ENCODE measurements at places on chromosomes 16 and 17.

DNA sequence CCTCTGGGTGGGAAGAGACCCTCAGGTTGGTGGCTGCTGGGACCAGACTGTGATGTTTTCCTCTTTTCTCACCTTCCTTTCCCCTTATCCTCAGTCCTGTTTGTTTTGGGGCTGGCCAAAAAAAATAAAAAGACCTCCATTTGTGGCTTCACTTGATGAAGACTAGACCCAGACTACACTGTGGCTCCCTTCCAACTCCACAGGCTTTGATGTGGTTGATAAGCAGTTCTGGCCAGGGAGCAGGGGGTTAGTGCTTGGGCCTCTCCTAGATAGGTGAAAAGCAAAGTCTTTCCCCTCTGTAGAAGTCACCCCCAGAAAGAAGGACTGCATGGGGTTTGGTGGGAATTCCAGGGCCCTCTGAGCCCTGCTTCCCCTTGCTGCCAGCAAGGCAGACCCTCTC lies 11.2 kb upstream of the ADAM11 start:
- DNase-seq, result no peak

DNA sequence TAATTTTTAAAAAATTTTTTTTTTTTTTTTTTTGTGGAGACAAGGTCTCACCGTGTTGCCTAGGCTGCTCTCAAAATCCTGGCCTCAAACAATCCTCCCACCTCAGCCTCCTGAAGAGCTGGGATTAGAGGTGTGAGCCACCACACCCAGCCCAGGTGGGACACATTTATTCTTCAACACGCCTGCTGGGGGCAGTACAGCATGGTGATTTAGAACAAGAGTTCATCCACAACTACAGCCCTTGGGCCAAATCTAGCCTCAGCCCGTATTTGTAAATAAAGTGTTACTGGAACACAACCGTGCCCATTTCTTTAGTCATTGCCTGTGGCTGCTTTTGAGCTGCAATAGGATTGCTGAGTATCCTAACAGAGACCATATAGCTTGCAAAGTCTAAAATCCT lies 92.8 kb downstream of the KATNIP start:
- DNase-seq, result no peak

- no peak for DNase-seq
Observed at GRCh38 chr17:40399185-40399584, 18.5 kb downstream of the TOP2A start.

DNA sequence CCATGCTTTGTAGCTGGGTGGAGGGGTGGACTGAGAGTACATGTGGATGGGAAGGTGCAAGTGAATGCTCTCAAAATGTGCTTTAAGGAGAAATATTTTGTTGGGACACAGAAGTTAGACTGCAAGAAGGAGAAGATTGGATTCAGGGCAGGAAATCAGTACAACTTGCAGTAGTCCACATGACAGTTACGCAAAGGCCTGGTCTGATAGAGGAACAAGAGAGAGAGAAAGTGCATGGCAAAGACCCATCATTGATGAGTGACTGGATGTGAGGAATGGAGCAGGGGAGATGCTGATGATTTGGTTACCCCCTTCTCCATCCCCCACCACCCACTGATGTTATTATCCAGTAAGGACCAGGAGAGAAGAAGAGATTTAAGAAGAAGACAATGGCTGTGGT lies 472.8 kb downstream of the MAF start:
- no peak for DNase-seq

DNA sequence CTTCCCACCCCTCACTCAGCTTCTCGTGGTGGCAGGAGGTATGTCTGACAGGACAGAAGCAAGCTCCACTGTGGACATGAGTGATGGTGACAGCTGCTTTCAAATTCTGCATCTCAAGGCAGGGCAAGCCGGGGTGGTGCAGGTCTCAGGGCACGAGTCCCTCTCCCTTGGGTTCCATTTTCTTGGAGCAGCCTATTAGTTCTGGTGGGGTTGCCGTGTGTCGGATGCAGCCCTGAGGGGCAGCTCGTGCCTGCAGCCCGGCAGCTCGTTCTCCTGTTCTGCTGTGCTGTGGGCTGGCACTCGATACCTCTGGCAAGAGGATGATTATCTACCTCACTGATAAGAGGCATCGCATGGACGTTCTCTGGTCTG lies 16.5 kb upstream of the CLEC18C start:
- DNase-seq, result no peak

- no peak for DNase-seq
Observed at GRCh38 chr16:16868727-16869126, 489.8 kb downstream of the NPIPA7 start.

- no peak for DNase-seq
Observed at GRCh38 chr16:22945361-22945760, 131.4 kb downstream of the HS3ST2 start.

DNA sequence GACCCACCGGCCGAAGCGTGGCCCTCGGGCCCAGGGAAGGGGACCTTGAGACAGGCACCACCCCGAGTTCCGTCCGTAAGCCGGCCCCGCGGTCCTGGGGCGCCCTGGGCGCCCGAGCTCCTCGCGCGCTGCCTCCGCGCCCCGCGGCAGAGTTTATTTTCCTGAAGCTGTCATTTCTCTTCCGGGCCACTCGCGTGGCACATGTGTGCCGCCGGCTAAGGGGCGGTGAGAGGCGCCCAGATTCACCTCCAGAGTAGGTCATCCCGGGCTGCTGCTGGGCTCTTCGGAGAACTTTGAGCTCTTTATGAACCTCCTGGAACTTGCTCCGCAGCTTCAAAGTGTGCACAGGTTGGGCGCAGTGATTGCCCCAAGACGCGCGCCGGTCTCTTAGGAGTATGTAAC lies 489 bp downstream of the ZC3H18 start:
- DNase-seq, result peak; percentile 53

- DNase-seq, result no peak
Observed at GRCh38 chr17:1529863-1530262, 13.5 kb upstream of the INPP5K start.

- DNase-seq, result no peak
Observed at GRCh38 chr17:50359998-50360461, 13.0 kb downstream of the MRPL27 start.

GRCh38 chr16:86050591-86051367 lies 151.8 kb downstream of the IRF8 start:
- no peak for DNase-seq

DNA sequence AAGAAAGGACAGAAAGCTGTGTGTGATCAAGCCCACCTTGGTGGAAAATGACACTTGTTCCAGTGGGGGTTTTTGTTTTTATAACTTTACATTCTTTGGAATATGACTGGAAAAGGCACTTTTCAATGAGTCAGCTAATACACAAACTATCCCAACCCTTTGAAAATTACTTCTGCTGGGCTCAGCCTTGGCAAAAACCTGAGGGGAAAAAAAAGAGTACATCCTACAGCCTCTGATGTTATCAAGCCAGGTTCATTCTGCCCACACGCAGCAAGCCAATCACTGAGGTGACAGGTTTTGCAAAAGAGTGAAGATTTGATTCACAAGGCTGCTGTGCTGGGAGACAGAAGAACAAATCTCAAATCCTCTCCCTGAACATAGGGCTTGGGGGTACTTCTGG lies 484.5 kb upstream of the ERCC4 start:
- no peak for DNase-seq

GRCh38 chr17:69593716-69594115 lies 179.2 kb downstream of the MAP2K6 start:
- no peak for DNase-seq

- DNase-seq, result peak; percentile 0
Observed at GRCh38 chr17:50947782-50948543, 81.8 kb upstream of the TOB1 start.

- DNase-seq, result no peak
Observed at GRCh38 chr16:48000622-48001021, 155.2 kb downstream of the ABCC12 start.

- no peak for DNase-seq
Observed at GRCh38 chr17:27621942-27622559, 8.9 kb upstream of the LGALS9 start.

DNA sequence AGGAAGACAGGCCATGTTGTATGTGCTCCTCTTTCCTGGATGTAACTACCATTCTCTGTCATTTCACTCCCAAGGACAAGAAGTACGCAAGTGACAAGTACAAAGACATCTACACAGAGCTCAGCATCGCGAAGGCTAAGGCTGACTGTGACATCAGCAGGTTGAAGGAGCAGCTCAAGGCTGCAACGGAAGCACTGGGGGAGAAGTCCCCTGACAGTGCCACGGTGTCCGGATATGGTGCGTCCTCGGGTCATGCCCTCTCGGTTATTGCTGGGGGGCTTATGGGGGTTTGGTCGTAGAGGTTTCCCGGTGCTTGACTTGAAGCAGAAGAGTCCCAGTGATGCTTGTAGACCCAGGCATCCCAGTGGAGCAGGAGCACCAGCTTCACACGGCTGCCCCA lies 29.0 kb downstream of the PLD6 start:
- DNase-seq, result no peak

GRCh38 chr17:43372273-43372911 lies 26.4 kb upstream of the ARL4D start:
- DNase-seq, result no peak

GRCh38 chr16:7268182-7268581 lies 64.5 kb upstream of the RBFOX1 start:
- no peak for DNase-seq

- DNase-seq, result no peak
Observed at GRCh38 chr16:19599968-19600716, 44.6 kb downstream of the VPS35L start.

- DNase-seq, result no peak
Observed at GRCh38 chr17:29504711-29505110, 62.1 kb downstream of the ABHD15 start.

- no peak for DNase-seq
Observed at GRCh38 chr16:11446566-11447119, 101.4 kb downstream of the RMI2 start.

Measured in activated naive CD4-positive, alpha-beta T cell treated with Interleukin-2 at 50 U/mL for 16 hours (primary cell).